Activated CD8-positive, alpha-beta memory T cell treated with anti-CD3 and anti-CD28 coated beads, Interleukin-2, amount 50 U/mL, for 48 hours (primary cell): ENCODE measurements at places on chromosomes 4 and X.

DNA sequence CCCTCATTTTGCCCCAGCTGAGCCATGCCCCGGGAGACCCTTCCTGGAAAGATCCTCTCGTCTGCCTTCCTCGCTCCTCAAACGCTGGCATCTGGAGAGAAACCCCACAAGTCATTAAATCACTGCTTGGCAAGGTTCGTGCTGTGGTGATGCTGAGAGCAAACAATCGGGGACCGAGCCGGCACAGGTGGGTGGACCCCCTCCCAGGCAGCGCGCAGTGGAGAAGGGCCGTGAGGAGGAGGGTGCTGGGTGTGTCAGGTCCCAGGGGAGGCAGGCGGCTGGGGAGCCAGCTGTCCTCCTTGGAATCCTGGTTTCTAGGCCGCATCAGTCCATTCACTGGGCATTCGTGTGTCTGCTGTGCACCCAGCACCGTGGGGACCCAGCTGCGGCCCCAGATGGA is 64.9 kb upstream of the PSAPL1 start:
- DNase-seq: no peak

- no peak for DNase-seq
Observed at GRCh38 chr4:169117591-169118081, 107.6 kb upstream of the CBR4 start.

DNA sequence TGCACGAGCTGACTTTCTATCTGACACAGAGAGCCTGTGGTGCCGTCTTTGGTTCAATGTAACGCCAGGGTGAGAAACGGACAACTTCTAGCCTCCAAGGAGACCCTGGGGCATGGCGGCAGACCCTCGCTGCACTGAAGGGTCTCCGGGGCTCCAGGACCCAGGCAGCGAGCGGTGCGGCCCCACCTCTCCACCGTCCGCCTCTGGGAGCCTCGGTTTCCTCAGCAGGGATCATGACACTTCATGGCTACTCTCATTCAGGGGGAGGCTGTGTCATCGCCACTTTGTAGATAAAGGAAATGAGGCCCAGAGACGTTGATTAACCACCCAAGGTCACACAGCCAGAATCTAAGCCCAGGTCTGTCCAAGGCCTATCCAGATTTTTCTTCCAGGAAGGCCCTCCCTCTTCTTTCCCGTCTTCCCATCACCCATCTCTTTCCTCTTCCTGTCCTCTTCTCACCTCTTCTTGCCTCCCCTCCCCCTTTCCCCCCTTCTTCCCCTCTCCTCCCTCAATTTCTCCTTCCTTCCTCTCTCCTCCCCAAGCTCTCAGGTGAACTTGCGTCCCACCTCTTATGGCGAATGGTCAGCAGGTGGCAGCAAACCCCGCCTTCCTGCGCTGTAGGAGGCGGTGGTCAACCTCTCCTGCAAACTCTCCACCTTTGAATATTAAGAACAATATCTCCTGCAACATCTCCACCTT is 69.3 kb upstream of the HMX1 start:
- DNase-seq: no peak

- no peak for DNase-seq
Observed at GRCh38 chr4:40405193-40405592, 70.1 kb downstream of the CHRNA9 start.

GRCh38 chr4:151527699-151528098 is 118.7 kb downstream of the FHIP1A start:
- no peak for DNase-seq
